Midbrain (tissue), 1 donor: ENCODE measurements at places on chromosomes 13 and 19.

DNA sequence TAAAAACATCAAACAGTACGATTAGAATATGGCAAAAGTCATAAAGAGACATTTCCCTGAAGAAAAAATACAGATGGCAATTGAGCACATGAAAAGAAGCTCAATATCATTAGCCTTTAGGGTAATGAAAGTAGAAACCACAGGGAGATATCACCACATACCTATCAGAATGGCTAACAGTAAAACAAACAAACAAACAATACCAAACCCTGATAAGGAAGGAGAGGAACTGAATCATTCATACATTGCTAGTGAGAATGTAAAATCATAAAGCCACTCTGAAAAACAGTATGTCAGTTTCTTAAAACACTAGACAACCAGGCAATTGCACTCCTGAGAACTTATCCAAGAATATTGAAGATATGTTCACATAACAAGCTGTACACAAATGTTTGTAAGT, 1342.5 kb upstream of the SLC10A2 start:
- no peak for DNase-seq

DNA sequence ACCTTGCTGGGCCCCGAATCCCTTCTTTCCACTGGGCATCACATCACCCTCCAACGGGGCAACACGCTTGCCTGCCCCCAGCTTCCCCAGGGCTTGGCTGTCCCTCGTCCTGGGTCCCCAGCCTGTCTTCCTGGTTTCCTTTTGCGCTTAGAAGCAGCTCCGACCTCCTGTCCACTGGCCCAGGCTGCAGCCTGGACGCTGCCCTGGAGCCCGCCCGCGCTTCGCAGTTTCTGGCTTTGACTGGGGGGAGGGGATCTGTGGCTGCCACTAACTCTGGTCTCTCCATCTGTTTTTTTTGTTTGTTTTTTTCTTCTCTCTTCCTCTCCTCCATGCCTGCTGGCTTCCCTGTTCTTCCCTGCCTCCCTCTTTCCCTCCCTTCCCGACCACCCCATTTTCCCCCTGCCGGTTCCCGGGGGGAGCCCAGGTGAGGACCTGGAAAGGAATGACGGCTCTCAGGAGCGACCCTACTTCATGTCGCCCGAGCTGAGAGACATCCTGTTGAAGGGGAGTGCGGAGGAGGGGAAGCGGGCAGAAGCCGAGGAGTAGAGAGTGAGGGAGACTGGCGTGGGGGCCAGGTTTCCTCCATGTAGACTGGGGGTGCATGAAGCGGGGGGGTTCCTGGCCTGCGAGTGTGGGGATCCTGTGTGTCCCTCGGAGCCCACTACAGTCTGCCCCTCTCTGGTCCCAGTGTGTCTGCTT, 11.5 kb upstream of the ILF3 start:
- DNase-seq, result peak; percentile 46

GRCh38 chr13:110683203-110683883, 22.6 kb downstream of the CARS2 start:
- DNase-seq, result no peak

- DNase-seq, result peak; percentile 41
Measured at GRCh38 chr19:54248016-54248601, 5.5 kb upstream of the LILRA6 start.

- no peak for DNase-seq
Measured at GRCh38 chr13:112719016-112719415, 29.2 kb downstream of the ATP11A start.

- no peak for DNase-seq
Measured at GRCh38 chr19:12453495-12453894, 12.7 kb upstream of the ZNF443 start.

DNA sequence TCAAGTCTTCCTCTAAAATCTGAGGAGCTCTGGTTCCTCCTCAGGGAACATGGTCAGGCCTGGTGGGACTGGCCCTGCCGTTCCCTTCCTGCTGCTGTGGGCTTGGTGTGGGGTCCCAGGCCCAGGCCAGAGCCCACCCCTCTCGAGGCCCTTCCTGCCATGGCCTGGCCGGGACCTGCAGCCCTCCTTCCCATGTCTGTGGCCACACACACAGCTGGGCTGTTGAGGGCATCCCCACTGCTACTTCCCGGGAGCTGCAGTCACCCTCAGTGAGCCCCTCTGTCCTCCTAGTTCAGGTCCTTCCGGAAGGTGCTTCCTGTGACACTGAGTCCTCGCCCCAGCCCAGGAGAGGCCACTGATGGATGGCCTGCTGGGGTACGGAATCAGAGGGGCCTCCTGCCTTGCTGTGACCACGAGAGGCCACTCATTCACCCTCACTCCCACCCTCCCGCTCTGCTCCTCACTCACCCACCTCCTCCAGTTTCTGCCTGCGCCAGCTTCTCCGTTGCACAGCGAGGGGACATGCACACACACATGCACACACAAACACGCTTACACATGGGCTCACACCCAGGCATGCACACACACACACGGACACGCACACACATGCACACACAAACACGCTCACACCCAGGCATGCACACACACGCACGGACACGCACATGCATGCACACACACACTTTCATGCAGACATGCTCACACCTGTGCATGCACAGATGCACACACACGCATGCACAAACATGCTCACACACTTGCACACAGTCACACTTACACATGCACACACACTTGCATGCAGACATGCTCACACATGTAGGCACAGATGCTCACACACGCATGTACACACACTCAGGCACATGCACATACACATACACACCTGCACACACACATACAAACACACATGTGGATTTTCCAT, 7.3 kb upstream of the MCF2L start:
- DNase-seq, result no peak

DNA sequence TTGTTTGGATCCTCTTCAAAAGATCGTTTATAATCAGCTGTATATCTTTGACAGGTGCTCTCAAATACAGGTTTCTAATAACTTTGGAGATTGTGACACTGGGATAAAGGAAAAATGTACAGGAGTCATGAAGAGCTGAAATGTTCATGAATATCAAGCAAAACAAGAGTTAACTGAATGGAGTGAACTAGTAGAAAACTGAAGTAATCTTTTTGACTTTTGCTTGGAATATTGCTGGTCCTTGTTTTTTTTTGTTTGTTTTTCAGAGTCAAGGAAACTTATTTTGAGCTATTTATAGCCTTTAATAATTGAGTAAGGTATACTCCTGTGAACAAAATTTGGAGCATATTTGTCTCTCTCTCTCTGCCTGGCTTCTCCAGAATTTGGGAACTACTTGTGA, 25.3 kb downstream of the MED4 start:
- DNase-seq, result no peak

- DNase-seq, result no peak
Measured at GRCh38 chr19:47094557-47095475, 18.8 kb downstream of the ZC3H4 start.

DNA sequence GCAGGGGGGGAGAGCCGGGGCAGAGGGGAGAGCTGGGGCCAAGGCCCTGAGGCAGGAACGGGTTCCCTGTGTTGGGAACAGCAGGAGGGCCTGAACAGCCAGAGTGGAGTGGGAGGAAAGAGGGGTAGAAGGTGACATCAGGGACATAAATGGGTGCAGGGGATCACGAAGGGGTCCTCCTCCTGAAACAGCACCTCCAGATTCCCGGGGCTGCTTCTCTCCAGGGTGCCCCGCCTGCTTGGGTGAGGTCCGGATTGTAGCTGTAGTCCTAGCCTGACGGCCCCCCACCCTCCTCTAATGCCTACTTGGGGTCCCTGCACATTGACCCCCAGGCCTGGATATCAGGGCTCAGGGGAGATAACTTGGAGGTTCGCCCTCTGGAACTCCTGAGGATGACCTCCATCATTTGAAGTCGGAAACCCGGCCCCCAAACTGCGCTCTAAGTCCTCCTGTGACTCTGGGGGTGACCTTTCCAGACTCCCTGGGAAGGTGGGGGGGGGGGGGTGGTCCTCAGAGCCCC, 473 bp upstream of the SCN1B start:
- no peak for DNase-seq
